Kidney epithelial cell (primary cell): ENCODE measurements at places on chromosomes 12 and 14.

DNA sequence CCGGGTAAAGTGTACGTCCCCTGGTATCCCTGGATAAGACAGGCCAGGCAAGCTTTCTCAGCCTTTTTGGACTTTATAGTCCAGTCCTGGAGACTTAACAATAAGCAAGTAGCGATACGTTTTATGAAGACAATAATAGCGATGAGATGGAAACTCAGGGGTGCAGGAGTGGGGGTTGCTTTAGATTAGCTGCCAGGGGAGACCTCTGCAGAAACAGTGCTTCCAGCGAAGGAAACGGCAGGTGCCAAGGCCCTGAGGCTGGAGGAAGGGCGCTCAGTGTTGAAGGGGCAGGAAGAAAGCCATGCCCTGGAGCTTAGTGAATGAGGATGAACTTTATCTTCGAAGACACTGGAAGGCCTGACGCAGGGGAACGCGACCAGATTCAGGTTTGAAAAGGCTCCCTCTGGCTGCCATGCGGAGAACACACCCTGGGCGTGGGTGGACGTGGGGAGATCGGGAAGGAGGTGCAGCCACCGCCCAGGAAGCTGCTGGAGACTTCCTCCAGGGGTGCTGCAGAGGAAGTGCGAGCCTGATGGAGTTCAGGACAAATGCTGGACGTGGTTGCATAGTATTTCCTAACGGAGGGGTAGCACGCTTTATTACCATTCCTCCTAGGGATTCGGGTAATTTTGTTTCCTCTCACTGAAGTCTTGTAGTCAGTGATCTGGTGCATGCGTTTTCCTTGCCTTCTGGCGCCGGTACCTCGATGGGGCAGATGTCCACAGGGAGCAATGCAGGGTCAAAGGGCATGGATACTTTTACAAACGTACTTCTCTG lies 26.1 kb upstream of the UBC start:
- no peak for DNase-seq

DNA sequence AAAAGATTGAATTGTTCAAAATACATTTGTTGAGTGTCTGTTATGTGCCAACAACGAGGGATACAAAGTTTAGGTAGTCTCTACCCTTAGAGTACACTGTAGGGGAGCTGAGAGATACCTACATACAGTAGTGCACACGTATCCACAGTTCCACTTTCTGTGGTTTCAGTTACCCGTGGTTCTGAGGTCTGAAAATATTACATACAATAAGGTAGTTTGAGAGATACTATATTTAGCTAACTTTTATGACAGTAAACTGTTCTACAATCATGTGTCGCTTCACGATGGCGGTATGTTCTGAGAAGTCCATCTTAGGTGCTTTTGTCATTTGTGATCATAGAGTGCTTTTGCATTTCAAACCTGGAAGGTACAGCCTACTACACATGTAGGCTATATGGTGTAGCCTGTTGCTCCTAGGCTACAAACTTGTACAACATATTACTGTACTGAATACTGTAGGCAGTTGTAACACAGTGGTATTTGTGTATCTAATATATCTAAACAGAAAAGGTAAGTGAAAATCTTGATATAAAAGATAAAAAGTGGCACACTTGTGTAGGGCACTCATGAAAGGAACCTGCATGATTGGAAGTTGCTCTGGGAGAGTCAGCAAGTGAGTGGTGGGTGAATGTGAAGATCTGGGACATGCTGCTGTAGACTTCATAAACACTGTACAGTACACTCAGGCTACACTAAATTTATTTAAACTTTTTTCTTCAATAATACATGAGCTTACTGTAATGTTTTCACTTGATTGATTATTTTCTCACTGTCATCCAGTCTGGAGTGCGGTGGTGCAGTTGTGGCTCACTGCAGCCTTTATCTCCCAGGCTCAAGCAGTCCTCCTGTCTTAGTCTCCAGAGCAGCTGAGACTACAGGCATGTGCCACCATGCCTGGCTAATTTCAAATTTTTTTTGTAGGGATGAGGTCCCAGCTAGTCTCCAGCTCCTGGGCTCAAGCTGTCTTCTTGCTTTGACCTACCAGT lies 4.0 kb downstream of the CPSF6 start:
- no peak for DNase-seq

GRCh38 chr12:19752712-19753111 lies 313.4 kb downstream of the AEBP2 start:
- DNase-seq = no peak

DNA sequence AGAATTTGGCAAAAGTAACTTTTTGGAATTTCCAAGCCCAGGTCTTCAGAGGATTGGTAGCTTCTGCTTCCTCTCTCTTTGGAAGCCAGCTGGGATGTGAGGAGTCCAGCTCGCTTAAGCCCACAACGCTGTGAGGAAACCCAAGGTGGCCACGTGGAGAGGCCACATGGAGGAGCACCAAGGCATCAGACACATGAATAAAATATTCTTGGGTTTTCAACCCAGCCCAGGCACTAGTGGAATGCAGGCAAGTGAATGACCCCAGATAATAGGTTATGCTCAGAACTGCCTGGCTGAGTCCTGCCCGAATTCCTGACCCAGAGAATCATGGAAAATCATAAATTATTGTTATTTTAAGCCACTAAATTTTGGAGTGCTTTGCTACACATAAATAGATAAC lies 119.7 kb upstream of the PARP11 start:
- no peak for DNase-seq

- DNase-seq = no peak
Observed at GRCh38 chr14:106694638-106695393, 1168.4 kb downstream of the TMEM121 start.
